ENCODE measurements at places on chromosomes 16 and 17. TPM values are rescaled to one million over a fixed set of nuclear protein-coding genes. Genes with fewer than 3 reads are reported as not detected.

CDYL2 gene
- polyA plus RNA-seq: 1.9 TPM

GP1BA gene
- polyA plus RNA-seq: not detected

DNA sequence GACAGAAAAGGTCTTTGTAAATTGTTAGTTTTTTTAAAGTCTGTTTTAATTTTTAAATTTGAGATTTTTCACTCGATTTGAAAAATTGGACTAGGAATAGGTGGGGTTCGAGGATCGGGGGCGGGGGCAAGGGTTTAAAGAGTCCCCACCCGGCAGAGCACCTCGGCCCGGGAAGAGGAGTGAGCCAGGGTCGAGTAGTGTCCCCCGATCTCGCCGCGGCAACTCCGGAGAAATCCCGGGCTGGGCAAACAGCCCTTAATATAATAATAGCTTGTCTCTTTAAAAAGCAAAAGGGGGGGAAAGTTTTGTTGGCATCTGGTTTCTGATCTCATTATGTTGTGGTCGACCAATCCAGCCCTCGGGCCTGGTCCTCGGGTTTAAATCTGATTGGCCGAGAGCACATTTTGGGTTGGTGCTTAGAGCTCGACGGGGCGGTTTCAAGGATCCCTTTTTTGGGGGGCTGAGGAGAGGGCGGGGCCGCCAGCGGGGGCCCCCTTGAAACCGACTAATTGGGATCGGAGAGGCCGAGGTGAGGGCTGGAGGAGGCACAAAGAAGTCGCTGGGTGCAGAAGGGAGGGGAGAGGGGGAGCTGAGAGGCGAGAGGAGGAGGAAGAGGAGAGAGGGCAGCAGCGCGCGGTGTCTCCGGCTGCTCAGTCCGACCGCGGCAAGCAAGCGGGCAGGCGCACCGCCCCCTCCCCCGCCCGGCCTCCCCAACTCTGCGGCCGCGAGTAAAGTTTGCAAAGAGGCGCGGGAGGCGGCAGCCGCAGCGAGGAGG lies at the start of gene FZD2:
Gene FZD2, plus strand, starts transcription at position 653 of the 775 bp plus-strand sequence. CDS start 205 bp downstream, outside the sequence.
- DNase-seq: peak; percentile 97

GRCh38 chr17:82031885-82032627 lies 578 bp downstream of the RAC3 start:
- DNase-seq: no peak

All from GM23248 (cell line).